Activated CD8-positive, alpha-beta memory T cell treated with anti-CD3 and anti-CD28 coated beads for 24 hours (primary cell): ENCODE measurements at places on chromosomes 16 and 17.

- DNase-seq = no peak
These were observed 22.3 kb downstream of the UNC45B start for GRCh38 chr17:35169835-35170363.

DNA sequence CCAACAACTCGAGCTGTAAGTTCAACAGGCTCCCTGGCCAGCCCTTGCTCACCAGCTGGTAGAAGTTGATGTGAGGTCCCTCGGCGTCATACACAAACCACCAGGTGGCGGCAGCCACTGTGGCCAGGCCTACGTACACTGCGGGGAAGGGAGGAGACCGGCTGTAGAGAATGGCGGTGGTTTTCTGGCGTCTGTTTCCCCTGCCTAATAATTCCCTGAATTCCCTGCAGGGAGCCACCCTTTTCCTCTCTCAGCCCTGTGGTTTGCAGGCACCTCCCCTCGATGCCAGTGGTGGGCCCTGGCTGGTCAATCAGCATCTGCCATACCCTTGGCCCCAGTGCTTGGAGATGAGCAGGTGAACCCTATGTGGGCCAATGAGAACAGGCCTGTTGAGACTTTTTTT lies 18.9 kb upstream of the P2RX1 start:
- DNase-seq = no peak

DNA sequence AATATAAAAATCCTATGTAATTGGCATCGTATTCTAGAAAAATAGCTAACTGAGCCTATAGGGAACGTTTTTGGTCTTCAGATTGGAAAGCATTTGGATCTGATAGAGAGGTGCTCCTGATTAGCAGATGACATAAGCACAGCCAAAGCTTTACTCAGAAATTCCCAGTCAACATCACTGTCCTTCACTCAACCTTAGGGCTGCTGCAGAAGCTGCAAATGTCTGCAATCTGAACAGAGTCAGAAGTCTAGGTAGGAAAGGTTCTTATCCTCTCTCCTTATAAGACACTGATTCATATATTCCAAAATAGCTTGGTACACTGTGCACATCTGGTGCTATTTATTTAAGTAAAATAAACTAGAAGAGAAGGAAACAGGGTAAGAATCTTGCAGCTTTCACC lies 19.2 kb downstream of the STRADA start:
- DNase-seq = no peak

DNA sequence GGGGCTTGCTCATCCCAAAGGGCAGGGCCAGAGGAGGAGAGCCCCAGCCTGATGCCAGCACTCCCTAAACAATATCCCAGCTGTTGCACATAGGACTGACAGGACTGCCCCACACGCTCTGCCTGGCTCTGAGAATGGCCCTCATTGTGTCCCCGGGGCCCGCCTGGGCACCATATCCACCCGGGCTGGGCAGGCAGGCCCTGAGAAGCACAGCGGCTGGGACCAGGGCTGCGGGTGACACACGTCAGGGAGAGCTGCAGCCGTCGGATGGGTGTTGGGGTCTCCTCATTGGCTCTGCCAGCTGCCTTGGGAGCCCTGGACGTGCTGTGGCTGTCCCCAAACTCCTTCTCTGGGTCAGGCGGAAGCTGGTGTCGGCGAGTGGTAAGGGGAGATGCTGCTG lies 4.2 kb downstream of the BCAR1 start:
- DNase-seq = no peak

GRCh38 chr17:82767041-82767754 lies 15.3 kb downstream of the TBCD start:
- peak; percentile 69 for DNase-seq

DNA sequence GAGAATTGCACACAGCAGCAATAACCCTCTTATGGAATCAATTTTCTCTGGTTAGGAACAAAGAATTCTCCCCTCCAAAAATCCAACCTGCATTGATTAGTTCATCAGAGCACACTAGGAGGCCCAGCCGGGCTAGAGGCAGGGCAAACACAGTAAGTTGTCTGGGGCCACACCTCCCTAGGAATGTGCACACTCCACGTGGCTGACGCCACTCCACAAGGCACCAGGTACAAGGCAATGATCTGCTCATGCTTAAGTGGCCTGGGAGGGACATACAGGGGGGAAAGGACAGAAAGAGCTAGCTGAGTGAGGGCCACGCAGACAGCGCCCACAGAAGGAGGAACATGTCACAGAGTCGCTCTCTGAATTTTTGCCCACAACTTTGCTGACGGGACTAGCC lies 107.6 kb downstream of the SLC39A11 start:
- DNase-seq = no peak

DNA sequence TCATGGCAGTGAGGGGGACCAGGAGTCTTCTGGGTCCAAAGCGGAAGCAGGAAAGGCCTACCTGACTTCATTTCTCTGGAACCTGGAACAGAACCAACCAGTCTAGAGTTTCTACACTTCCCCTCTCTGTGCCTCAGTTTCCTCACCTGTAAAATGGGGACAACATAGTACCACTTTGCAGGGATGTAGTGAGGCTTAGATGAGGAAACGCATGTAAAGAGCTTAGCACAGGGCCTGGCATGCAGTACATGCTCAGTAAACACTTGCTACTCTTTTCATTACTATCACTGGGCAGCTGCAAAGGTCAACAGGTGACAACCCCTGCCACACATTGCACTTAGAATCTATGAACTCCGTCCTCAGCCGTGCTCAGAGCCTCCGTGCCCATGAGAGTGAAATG lies 24.2 kb downstream of the MYO15A start:
- no peak for DNase-seq

DNA sequence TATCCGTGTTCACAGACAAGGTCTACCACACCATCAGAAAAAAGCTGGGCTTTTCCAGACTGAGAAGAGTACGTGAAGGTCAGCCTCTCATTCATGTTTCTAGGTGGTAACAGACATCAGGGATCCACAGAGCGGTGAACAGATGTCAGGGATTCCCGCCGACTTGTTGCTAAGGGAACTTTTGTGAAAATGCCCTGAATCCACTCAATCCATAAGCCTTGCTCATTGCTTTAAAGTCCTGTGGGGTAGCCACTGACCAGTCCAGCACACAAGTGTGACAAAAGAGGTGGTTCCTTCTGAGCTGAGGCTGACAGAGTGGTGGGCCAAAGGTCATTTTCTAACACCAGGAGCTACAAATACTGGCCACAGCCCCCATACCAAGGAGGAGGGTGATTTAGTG lies 5.9 kb downstream of the GAS7 start:
- DNase-seq = no peak

DNA sequence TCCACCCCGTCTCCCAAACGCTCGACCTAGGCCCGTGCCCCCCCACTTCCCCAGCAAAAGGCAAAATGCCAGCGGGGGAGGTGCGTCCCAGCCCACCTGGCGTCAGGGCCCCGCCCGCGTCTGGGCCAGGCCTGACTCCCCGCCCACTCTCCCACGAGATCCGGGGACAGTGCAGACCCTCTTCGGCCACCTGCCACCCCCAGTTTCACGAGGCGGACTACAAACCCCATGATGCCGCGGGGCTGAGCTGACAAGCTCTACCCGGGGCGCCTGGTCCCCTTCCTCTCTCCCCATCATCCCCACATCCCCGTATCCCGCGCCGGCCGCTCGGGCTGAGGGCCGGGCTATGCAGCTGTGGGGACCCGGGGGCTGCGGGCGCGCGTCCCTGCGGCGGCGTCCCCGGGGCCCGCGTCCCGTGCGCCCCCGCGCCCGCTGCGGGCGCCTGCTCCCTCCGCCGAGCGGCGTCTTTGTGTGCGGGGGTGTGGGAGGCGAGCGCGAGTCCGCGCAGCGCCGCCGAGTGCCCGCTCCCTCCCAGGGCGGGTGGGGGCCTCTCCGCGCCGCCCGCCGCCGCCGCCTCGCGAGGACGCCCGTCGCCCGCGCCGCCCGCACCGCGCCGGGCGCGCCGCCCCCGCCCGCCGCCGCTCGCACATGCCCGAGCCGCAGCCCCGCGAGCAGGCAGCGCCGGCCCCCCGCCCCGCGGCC lies at the start of gene ANKRD13B:
ANKRD13B (plus strand) TSS at position 283 of the 702 bp plus-strand sequence. CDS start 490 bp downstream, outside the sequence.
- DNase-seq = peak; percentile 85

DNA sequence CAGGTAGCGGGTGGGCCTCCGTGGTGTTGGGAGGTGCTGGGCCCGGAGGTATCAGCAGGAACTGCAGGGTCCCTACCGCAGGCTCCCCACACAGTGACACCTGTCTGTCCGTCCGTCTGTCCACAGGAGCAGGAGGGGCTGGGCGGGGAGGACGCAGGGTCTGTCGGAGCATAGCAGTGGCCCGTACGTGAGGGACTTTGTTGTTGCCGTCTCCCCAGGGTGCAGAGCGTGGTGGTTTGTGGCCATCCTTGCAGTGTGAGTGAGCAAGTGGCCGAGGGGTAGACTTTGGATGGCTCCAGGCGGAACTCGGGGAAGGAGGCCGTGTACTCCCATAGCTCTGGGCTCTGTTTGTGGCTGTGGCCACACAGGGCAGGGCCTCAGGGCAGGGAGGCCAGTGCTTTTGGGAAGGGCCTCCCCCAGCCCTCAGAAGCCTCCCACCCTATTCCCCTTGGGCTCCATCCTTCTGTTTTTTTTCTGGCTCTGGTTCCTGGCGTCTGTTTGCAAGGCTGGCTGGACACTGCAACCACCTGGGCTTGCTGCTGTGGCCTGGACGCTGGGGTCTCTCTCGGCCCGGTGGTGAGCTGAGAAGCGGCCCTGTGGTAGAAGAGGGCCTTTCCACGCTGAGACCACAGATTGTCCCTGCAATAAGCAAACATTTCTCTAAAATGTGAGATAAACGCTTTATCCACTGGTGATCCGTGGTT lies 41.0 kb upstream of the ZNF750 start:
- DNase-seq = no peak

DNA sequence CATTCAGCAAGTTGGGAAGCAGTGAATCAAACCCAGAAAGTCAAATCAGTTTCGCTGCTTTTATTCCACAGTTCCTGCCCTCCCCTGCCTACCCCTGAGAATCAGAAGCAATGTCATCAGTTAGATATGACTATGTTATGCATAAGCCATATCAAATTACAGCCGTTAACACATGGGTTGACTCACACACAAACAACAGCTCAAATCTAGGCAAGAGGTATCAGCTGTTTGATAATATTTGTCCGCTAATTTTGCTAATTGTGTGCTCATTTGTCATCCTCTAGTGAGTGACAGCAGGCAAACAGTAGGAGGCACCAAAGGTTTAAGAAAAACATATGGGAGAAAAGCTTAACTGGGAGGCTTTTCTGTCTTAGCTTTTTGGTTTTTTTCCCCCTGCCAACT lies 327.4 kb upstream of the CCL2 start:
- no peak for DNase-seq

GRCh38 chr16:89319886-89320781 lies 102.6 kb downstream of the ZNF778 start:
- DNase-seq = peak; percentile 78

DNA sequence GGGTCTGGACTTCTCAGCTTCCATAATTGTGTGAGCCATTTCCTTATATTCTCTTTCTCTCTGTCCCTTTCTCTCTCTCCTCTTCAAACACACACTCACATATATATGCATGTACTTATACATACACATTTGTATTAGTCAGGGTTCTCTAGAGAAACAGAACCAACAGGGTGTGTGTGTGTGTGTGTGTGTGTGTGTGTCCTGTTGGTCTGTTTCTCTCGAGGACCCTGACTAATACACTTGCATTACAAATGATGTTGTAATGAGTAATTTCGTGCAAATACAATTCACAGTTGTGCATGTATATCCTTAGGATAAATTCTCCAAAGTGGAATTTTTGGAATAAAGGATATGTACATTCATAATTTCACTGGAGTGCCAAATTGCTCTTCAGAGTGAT lies 115.3 kb downstream of the NPIPB5 start:
- DNase-seq = no peak
